ENCODE measurements at places on chromosomes 7 and 10.

DNA sequence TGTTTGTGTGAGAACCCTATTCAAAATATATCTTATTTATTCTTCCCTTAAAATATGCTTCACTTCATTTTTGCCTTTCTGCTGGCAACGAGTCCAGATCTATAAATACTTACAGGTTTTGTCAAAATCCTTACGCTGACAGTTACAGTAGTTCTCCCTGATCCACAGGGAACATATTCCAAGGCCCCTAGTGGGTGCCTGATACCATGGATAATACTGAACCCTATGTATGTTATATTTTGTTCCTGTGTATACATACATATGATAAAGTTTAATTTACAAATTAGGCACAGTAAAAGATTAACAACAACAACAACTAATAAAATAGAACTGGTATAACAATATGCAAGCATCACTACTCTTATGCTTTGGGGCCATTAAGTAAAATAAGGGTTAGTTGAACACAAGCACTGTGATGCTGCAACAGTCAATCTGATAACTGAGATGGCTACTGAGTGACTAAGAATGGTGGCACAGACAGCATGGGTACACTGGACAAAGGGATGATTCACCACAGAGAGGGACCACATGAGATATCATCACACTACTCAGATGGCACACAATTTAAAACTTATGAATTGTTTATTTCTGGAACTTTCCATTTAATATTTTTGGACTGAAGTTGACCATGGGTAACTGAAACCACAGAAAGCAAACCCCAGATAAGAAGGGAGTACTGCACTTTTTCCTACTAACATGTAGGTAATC is 29.4 kb upstream of the PCGF5 start:
- DNase-seq = no peak

DNA sequence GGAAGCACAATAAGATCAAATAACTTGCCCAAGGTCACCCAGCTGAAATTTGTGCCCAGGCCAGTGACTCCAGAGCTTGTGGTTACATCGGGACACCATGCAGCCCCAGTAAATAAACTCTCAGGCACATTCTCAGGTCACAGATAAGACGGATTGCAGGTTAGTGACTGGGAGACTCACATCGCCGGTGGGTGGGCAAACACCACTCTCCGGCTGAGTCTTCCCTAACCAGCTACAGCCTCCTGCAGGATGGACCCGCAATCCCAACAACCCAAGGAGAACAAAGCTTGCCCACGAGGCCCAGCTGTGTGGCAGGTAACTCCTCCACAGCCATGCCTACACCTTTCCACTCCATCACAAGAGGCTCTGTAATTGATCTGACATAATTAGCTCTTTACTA is 81.7 kb upstream of the EFCAB10 start:
- DNase-seq = no peak

- no peak for DNase-seq
These were observed 1.5 kb upstream of the PRKAR1B start for GRCh38 chr7:728602-729001.

GRCh38 chr10:131116216-131116990 is 195.1 kb downstream of the TCERG1L start:
- DNase-seq = no peak

- no peak for DNase-seq
These were observed 1.0 kb upstream of the KCP start for GRCh38 chr7:128911423-128912031.

DNA sequence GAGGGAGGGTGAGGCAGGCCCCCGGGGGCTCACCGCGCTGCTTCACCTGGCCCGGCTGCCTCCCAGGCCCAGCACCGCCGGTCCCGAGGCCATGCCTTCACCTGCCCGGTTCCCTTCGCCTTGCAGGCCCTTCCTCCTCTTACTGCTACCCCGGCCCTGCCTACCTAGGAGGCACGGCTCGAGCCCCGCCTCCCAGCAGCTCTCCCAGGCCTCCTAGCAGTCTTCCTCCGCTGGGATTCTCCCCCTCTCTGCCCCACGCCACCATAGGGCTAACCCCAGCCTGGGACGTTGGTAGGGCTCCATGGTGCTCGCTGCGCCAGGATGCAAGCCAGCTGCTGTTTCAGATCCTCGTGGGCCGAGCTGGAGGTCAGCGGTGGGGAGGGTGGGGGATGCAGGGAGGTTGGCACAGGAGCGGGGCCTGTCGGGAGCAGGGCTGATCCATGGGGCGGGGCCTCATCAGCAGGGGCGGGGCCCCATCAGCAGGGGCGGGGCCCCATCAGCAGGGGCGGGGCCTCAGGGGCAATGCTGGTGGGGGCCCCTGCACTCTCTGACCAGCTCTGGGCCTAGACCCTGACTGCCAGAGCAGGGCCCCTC is 63.3 kb downstream of the RASGEF1A start:
- DNase-seq = peak; percentile 59

DNA sequence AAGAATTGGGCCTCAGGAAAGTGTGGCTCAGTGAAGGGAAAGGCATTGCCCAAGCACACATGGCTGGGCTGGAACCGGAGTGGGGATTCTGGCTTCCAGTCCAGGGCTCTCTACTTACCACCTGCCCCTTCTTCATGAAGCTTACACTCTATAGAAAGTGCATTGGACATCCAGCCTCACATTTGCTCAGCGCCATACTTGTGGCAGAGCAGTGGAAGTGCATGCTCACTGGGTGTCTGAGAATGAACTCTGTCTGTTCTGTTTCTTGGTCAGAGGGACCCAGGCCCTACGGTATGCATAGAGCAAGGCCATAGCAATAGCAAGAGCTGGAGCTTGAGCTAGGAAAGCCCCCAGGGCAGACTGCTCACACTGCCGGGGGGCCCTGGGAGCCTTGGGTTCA is 1253.5 kb downstream of the TYW1 start:
- no peak for DNase-seq

GRCh38 chr10:3935141-3935540 is 150.1 kb upstream of the KLF6 start:
- DNase-seq = peak; percentile 81

DNA sequence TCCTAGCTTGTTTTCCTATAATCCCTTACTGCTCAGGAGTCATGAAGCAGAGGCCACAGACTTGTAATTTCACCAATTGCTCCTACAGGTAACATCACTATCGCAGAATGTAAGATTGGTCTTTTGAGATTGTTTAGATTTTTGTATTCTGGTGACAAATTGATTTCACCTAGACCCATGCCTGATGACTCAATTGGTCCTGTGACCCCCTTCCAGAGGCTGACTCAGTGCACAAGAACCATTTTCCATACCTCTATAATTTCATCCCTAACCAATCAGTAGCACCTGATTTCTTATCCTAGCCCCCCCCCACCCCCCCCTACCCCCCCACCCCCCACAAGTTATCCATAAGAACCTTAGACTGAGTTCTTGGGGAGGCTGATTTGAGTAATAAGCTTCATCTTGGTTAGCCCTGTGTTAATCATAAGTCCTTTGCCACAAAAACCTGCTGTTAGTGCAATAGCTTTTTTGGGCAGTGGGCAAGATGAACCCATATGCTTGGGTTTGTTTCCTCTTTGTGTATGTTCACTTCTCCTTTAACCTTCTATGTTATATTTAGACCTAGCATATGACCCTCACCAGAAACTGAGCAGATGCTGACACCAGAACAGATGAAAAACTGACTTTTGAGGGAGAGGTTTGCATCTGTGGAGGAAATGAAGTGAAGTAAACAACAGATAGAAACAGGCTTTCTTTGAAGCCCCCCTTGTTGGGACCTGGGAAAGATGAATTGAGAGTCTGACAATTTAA is 187.1 kb downstream of the KIF20B start:
- no peak for DNase-seq

DNA sequence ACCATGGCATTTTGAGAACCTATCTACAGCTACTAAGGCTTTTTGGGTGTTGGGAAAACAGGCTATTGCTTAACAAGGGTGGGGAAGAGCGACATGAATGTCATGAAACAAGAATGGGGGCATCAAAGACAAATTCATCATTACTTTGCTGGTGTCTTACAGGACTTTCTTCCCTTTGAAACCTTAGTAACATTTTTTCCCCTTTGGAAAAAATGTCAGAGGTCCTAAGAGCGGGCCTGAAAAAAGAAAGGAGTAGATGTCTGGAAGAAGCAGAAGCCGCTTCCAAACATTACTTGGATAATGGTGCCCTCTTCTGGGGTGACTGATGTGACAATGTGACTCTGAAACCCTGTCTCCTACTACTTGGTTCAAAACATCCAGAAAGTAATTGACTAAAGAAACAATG is 3.8 kb upstream of the DDX50 start:
- no peak for DNase-seq

GRCh38 chr7:156055206-156055822 is 243.1 kb upstream of the SHH start:
- no peak for DNase-seq

GRCh38 chr10:133180192-133180964 is 20.4 kb downstream of the KNDC1 start:
- no peak for DNase-seq

GRCh38 chr7:114153700-114154099 is 234.9 kb upstream of the PPP1R3A start:
- DNase-seq = no peak

DNA sequence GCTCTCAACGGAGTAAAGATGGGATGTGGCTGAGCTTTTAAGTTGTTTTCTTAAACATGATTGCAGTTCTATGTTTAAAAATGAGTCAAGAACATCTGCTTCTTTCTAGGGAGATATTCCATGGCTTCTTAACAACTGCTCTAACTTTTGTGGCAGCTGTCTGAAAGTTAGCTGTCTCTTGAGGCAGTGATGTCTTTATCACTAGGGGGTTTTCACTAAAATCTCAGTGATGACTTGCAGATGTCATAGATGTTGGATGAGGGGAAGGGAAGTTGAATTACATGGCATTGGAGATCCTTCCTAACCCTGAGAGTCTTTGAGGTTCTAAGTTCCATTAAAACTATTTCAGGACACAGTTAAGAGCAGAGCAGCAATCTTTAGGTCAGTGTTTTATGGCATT is 43.5 kb downstream of the PRKG1 start:
- no peak for DNase-seq

DNA sequence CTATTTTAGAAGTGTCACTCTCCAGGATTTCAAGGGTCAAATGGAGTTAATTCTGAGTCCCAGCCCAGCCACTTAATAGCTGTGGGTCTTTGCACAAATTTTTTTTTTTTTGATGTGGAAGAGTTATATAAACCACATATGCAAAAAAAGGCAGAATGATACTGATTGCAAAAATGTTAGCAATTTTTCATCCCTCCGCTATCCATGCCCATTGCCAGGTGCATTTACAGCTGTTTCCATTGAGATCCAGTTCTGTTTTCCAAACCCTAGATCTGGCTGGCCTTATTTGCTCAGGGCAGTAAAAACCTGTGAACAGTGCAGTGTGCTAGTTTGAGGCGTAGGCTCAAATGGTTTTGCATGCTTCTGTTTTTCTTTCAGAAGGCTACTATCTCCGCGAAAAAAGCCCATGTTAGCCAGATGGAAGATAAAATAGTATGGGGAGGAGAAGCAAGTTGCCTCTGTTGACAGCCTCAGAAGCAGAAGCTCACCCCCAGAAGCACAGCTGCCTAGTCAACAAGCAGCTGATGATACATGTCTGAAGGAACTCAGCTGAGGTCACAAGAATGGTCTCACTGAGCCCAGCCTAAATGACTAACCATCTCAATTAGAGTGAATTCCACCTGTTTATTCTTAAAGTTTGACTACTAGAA is 997 bp upstream of the ZNF138 start:
- no peak for DNase-seq

DNA sequence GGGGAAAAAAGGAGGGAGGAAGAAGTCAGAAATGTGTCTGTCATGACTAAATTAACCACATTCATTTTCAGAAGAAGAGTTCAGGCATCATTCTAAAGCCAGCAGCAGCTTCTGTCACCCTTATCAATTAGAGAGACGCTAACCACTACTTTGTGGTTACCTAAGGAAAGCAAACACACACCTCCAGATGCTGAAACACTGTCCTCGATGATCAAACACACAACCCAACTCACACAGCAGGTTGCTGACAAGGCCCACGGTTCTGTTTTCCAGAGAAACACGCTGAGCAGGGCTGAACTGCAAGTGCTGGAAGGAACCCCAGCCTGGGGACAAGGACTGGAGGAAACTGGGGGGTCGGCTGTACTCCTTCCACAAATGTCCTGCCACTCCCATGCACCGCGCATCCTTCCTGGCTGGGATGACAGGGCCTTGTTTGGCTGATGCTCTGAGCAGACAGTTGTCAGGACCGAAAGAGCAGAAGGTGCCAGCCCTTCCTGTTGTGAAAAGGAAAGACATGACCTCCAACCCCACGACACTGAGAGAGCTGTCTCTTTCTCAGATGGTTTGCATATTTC is 36.6 kb downstream of the PRKCQ start:
- peak; percentile 13 for DNase-seq

DNA sequence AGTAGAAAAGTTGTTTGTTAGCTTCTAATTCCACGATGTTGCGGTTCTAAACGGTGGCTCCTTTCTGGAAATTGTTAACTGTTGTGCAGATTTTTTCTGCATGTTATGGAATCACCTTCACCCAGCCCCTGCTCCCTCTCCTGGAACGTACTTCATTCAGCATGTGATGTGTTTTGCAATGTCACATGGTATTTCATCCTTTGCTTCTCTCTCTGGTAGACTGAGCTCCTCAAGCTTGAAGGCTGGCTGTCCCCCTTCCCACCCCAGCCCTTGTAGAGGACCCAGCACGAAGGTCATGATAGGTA is 4.4 kb downstream of the PPP2R2D start:
- DNase-seq = no peak

DNA sequence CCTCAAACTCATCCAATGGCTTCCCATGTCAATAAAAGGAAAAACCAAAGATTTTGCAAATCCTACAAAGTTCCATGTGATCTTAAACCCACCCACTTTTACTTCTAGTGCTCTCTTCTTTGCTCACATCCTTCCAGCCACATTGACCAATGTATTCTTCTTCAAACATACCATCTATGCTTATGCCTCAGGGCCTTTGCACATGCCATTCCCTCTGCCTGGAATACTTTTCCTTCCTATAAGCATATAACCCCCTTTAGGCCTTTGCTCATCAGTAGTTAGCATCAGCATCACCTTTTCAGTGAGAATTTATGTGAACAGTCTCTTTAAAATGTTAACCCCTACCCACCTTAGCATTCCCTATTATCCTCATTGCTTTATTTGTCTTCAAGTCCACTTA is 11.0 kb upstream of the PCLO start:
- DNase-seq = no peak

- DNase-seq = no peak
These were observed 1.0 kb downstream of the BUD31 start for GRCh38 chr7:99409806-99410205.

GRCh38 chr10:59493017-59493416 is 130.7 kb upstream of the FAM13C start:
- no peak for DNase-seq

DNA sequence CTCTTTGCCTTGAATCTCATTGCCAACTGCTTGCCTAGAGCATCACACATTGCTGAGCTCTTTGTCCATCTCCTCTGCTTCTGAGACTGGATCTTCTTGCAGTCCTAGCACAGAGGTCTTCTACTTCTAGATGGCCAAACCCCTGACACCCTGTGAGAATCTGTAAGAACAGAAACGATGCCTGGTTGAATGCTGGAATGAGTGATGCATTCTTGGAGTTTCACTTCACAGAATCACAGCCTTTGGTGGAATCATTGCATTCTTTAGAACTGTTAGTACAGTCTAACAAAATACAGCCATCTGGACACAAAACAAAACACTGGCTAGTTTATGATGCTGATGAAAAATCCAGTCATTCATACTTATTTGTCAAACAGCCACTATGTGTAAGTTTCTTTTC is 141.7 kb upstream of the ITGB1 start:
- no peak for DNase-seq

Measured in GM12891 (cell line).